ENCODE measurements at places on chromosomes 6 and 20. TPM values are rescaled to one million over a fixed set of nuclear protein-coding genes. Genes with fewer than 3 reads are reported as not detected.

DNA sequence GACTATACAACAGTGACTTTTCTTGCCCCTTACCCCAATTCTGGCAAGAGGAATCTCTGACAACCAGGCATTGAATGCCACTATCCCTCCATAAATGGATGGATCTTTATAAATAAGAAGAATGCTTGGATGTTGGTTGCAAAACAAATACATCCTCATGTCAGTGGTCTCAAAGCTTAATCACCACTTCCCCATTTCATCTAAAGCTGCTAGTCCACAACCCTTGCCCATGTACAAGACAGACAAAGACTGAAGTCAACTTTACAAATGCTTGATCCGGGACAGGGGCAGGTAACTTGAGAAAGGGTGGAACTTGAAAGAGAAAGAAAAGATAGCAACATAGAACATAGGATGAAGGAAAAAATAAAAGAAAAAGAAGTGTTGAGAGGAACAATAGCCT is 540.5 kb upstream of the NOX3 start:
- DNase-seq = no peak

- no peak for DNase-seq
Observed at GRCh38 chr20:33676652-33677645, 2.7 kb upstream of the NECAB3 start.

The MEI4 gene
- total RNA-seq = not detected

The BRD2 gene
- 99.5 TPM for total RNA-seq
